ENCODE measurements at places on chromosomes 7 and 10. TPM values are rescaled to one million over a fixed set of nuclear protein-coding genes. Genes with fewer than 3 reads are reported as not detected.

GRCh38 chr10:32959006-32959920 lies 1.2 kb upstream of the ITGB1 start:
- DNase-seq: no peak

DNA sequence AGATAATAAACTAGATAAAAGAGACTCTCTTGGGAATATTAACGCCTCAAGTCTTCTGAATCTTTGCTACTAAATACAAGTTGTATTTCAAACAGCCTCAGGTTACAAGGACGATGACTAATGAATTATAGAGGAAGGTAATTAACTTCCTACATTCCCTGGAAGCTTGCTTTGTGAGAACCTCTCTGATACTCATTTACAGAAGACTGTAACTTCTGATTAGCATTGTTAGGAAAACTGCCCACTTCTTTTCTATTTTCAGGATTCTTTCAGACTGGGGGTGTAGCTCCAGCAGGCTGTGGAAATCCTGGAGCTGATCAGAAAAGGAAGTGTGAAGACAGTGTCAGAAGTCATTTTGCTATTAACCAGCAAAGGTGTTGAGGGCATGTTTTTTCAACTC lies 316.7 kb upstream of the NPSR1 start:
- DNase-seq: no peak

- DNase-seq: no peak
Observed at GRCh38 chr10:15760681-15761080, 41.0 kb upstream of the ITGA8 start.

DNA sequence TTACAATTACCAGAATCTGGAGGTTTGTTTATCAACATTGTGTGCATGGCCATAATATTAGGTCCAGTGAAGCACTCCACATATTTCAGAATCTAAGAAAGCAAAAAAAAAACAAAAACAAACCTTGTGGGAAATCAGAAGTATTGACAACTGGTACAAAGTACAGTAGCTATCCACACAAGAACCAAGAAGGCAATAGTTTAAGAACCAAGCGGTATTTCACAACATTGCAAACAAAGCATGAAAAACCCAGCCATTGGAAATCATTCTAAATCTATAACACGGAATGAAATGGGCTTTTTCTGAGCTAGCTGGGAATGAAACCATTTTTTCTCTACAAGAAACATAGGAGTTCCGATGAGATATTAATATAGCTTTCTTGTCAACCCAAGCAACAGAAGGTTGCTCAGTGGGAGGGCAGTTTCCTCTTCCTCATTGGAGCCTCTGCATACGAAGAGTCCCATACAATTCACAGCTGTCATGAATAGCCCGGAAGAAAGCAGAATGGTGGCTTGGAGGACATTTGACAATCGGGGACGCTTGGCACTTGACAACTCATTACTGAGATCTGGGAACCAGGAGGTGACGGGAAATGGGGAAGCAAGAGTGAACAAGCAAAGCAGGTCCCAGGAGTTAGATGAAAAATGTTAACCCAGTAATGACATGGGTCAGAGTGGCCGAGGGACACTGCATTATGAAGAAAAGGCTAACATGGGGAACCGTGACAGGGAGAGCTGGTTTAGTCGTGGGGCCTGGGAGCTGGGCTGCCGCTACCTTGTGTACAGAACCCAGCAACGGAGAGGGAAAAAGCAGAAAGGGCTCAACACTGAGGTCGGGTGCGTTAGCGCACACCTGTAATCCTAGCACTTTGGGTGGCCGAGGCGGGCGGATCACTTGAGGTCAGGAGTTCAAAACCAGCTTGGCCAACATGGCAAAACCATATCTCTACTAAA lies 7.8 kb downstream of the PHYH start:
- DNase-seq: no peak

The PRKG1 gene
- polyA plus RNA-seq: not detected

The RAB11FIP2 gene
- 11.2 TPM for polyA plus RNA-seq

The BCL7B gene
- polyA plus RNA-seq: 51.7 TPM

DNA sequence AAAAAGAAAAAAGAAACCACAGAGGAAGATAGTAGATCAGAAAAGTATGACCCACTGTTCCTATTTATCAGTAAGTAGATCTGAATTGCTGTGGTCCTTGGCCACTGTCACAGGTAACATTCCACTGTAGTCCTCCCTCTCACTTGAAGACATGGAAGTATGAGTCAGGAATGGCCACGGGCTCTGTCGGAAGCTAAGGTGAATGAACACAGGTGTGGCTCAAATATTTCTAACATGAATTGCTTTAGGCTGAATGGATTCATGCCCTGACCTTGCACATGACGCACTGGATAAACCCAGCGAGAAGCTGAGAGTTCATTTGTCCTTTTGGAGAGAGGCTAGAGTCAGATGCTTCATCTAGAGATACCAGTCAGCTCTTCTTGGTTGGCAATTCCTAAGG lies 224.5 kb upstream of the SP8 start:
- DNase-seq: no peak

GRCh38 chr10:86357041-86357440 lies 9.6 kb downstream of the GRID1 start:
- no peak for DNase-seq

DNA sequence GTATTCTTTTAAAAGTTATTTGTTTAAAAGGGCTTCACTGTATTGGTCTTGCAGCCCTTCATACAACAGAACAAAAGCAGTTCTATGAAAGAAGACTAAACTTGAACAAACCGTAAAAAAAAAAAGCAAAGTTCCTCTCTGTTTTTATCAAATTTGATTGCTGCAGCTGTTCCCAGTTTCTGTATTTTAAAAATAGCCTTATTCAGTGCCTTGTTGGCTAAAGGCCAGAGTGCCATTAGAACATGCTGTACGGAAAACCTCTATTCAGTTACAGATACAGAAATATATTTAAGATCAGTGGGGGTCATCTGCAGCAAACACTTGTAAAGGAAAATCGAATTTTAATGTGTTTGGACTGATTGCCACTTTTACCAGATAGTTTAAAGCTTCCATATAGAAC lies 207.8 kb upstream of the ETV1 start:
- DNase-seq: no peak

The GJC3 gene
- polyA plus RNA-seq: 0.20 TPM

GRCh38 chr7:108010377-108010776 lies 7.4 kb upstream of the LAMB1 start:
- no peak for DNase-seq

DNA sequence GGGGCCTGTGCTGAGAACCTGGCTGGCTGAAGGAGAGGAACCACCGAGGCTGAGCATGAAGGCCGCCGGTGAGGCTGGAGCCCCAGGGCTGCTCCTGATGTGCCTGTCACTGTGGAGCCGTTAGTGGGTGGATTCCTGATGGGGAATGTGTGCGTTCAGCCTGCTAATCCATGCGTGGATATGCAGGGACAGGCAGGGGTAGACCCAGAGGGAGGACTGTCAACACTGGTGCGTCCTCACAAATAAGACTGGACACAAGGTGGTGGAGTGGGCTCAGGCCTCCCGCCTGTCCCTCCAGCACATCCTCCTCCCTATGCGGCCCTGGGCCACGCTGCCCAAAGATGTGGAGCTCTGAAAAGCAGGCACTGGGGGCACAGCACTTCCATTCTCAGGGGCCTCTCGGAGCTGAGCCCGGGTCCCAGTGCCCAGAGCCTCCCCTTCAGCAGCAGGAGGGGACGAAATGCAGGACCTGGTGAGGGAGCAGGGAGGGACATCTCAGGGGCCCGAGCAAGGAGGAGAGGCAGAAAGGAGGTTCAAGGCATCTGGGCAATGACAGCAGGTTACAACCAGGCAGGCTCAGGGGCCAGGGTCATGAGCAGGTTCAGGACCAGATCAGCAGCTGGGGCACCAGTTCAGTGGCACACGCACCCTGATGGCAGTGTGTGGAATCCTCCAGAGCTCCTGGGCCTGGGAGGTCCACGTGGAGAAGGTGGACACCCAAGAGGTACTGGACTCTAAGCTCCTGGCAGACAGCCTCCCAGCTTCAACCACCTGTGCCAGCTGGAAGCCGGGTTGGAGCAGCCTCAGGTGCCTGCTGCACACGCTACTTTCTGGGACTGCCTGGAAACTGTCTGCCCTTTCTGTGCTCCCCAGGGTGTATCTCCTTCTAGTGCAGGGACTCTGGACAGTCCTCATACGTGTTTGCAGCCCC lies 33.5 kb upstream of the ANTXRL start:
- DNase-seq: no peak

The PVRIG gene
- polyA plus RNA-seq: not detected

The AKR1E2 gene
- polyA plus RNA-seq: 15.2 TPM

- no peak for DNase-seq
Observed at GRCh38 chr10:79234391-79235315, 112.6 kb upstream of the PPIF start.

The TUBAL3 gene
- 0.37 TPM for polyA plus RNA-seq

- no peak for DNase-seq
Observed at GRCh38 chr10:76133597-76134255, 702.3 kb downstream of the LRMDA start.

- no peak for DNase-seq
Observed at GRCh38 chr10:5500910-5501309, 1.5 kb upstream of the CALML5 start.

The LRIT1 gene
- polyA plus RNA-seq: not detected

The CTAGE8 gene
- polyA plus RNA-seq: not detected

- DNase-seq: no peak
Observed at GRCh38 chr7:81811956-81812865, 42.4 kb upstream of the HGF start.

- no peak for DNase-seq
Observed at GRCh38 chr10:114881901-114882300, 56.1 kb upstream of the TRUB1 start.

The EVX1 gene
- 0.08 TPM for polyA plus RNA-seq

DNA sequence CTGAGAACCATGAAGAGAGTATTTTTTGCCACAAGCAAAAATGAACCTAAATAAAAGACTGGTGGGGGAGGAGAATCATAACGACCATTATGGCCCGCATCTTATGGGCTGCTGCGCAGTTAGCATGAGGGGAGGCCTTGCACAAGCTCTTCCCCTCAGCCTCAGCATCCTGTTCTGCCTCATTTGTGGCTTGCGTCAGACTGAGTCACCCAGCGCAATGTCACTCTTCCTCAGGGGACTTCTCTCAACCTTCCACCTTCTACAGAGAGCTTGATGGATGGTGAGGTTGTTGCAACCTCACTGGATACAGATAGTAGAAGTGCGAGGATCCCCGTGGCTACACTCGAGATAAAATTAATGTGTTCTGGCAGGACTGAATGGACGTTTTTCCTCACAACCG lies 16.8 kb upstream of the GPR15LG start:
- no peak for DNase-seq

DNA sequence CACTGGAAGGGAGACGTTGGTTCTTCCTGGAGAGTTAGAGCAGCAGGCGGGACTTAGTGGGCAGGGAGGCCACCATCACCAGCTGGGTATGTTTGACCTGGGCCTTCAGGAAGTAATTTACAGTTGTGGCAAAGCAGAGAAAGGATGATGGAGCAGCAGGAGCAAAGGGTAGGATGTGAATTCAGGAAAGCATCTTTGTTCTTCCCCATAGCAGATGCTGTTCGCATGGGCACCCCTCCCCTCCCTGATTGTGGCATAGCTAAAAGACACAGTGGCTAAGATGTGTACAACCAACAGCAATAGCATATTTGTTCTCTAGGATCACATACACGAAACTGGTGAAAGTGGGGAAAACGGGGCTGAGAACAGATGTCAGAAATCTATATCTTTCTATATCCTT lies 56.3 kb upstream of the ITPRID1 start:
- DNase-seq: no peak

DNA sequence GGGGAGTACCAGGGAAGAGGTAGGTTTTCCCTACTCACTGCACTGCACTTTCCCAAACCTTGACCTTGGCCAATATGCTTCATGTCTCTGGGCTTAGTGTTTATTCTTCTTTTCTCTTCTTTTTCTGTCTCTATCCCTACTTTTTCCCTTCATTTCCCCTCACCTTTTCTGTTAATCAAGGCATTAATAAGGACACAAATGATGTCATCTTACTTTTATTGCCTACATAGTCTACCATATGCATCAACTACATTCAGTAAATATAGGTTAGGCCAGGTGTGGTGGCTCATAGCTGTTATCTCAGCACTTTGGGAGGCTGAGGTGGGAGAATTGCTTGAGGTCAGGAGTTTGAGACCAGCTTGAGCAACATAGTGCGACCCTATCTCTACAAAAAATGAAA lies 13.0 kb upstream of the ZNF503 start:
- no peak for DNase-seq

DNA sequence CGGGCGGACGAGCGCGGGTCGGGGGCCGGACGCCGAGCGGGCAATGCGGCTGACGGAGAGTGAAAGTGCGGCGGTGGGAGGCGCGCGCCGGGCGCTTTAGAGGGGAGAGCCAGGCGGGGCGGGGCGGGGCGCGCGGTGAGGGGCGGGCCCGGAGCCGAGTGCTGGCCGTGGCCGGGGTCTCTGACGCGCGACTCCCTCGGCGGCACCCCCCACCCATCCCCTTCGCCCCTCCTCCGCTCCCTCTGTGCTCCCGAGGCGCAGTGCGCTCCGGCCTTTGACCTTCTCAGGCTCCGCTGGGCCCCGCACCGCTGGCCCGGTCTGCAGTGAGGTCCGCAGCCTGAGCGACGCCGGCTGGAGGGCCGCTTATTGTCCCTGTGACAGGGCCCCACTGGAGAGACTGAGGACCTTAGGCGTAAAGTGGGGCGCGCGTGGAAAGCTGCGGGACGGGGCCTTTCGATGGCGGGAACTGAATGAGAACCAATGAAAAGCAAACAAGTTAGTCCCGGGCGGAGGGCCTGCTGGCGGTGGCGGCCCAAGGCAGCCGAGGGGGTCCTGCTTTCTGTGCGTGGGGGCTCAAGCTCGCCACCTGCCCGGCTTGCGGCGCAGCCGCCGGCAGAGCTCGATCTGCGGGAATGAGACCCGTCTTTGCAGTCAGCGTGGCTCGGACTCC lies at the start of gene CXCL12:
Gene CXCL12 (minus strand): TSS at position 72 of the 670 bp plus-strand sequence. CDS start 92 bp downstream, outside the sequence.
- no peak for DNase-seq

The NACAD gene
- polyA plus RNA-seq: 0.30 TPM

DNA sequence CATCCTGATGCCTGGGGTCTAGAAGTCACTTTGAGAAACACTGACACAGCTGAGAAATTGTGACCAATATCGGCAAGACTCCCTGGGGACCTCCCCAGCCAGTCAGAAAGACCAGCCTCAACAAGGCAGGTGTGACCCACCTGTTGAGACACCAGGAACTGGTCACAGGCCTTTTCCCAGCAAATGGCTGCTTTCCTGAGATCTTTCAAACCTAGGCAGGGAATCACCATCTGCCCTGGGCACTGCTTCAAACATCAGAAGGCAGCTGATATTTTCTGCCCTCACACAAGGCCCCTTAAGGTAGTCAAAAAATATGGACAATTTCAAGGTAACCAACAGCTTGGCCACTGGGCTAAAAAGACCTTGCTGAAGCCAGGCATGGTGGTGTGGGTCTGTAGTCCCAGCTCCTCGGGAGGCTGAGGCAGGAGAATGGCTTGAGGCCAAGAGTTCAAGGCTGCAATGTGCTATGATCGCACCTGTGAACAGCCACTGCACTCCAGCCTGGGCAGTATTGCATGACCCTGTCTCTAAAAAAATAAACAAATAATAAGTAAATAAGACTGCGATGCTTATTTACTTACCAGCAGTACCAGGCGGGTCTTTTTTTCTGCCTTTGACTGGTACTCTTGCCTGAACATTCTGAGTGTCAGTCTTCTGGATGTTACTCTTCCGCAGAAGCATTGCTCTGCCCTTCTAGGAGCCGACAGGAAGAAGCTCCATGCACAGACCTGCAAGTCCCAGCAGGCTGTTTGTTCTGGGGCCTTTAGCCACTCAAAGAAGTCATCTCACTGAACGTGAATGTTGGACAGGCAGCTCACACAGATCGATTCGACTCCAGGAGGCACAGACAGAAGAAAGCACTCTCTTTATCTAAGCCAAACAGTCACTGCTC lies 59.7 kb downstream of the SORBS1 start:
- DNase-seq: no peak

Measured in A549 (cell line).